ENCODE measurements at places on chromosomes 1 and 21.
A peak's percentile ranks its signal among the peaks of the same experiment; 100 is the strongest.

- no peak for DNase-seq
These were observed 23.5 kb downstream of the TMEM51 start for GRCh38 chr1:15176898-15177665.

- no peak for DNase-seq
These were observed 23.0 kb downstream of the SLAMF1 start for GRCh38 chr1:160623862-160624261.

DNA sequence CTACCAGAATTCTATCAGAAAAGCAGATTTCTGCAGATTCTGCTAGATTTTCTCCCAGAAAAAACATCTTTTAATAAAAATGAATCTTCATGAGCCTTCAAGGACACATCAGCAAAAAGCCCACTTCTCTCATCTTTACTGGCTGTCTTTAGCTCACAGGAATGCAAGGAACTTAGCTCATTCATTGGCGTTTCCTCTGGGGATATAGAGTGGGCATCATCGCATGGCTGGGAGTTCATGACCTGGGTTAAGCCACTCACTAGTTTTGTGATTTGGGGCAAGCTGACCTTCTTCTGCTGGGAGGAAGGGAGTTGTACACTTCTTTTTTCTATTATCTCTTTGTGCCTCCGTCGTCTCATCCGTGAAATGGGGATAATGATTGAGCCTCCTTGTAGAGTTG lies 149.7 kb downstream of the KAZN start:
- no peak for DNase-seq

GRCh38 chr1:111630567-111630966 lies 11.0 kb downstream of the RAP1A start:
- no peak for DNase-seq

- DNase-seq: no peak
These were observed 93.4 kb downstream of the GDAP2 start for GRCh38 chr1:117836069-117836468.

GRCh38 chr1:47579809-47580208 lies 142.0 kb downstream of the FOXD2 start:
- no peak for DNase-seq

DNA sequence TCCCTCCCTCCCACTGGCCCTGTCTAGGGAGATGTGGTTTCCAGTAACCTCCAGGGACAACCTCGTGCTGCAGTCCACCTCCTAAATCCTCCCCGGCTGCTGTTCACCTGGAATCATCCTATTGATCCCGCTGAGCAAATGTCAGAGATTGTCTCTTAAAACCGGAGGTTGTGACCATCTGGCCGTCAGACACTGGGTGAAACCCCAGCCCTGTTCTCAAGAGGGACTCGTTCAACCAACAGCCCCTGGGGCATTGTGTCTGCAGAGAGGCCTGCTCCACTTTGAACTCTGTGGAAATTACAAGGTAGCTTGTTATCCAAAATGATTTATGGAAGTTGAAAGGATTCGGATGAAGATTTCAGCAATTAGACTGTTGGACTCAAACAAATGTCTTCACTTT lies 498.0 kb downstream of the MATN1 start:
- DNase-seq: no peak

GRCh38 chr1:225413708-225414375 lies 14.0 kb downstream of the LBR start:
- no peak for DNase-seq

- no peak for DNase-seq
These were observed at the start of gene MEGF6 for GRCh38 chr1:3611170-3612019. Gene MEGF6, minus strand, starts transcription at chr1:3611508. Its CDS starts 240 bp downstream, at chr1:3611268.

GRCh38 chr1:233587958-233588799 lies 25.7 kb upstream of the KCNK1 start:
- no peak for DNase-seq

DNA sequence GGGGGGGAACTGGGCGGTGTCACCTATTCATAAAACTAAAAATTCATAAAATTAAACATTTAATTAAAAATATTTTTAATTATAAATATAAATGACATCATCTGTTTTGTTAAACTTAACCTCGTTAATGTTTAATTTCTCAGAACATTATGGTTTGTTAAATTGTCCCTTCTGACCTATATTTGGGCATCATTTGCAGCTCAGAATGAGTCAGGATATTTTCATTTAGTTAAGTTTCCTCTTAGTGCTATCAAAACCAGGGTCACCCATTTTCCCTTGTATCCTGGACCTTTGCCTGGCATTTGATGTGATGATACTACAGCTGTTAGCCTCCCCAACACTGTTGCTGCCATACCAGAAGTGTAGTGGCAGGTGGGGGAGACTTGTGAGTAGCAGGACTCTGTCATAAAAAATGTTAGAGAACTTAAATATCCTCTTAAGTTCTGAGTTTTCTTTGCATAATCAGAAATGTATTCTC lies 30.3 kb downstream of the TSNAX start:
- no peak for DNase-seq

DNA sequence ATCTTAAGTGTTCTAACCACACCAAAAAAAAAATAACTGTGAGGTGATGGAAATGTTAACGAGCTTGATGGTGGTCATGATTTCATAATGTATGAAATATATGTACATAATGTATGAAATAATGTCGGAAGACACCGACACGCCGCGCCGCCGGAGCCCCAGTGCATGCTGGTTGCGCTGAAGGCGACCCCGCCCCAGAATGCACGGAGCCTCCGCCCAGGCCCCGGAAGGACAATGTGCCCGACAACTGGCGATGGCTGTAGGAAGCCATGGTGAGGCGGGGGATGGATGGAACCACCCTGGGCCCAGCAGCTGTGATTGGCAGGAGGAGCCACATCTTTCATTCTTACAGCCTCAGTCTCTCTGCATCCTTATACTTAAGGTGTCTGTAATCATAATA lies 7.4 kb downstream of the OR2T10 start:
- no peak for DNase-seq

GRCh38 chr1:39919545-39919944 lies 17.8 kb upstream of the MYCL start:
- peak; percentile 13 for DNase-seq

GRCh38 chr1:92563457-92564216 lies 76.9 kb upstream of the GFI1 start:
- DNase-seq: no peak

- DNase-seq: no peak
These were observed 291.0 kb downstream of the CHRM3 start for GRCh38 chr1:239677362-239677761.

DNA sequence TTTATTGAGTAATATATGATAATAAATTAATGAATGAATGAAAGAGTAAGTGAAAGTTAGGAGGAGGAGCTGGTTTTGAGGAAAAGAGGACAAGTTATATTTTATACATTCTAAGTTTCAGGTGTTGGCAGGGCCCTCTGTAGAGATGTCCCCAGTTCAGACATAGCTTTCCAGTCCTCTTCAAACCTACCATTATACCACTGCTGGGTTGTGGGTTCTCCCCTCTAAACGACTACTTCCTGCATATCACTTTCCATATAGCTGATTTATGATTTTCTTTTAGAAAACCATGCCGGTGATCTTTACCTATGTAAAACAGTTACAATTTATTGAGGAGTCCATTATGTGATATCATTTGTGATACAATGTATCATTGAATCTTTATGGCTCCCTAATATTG lies 116.9 kb downstream of the RUNX1 start:
- no peak for DNase-seq

DNA sequence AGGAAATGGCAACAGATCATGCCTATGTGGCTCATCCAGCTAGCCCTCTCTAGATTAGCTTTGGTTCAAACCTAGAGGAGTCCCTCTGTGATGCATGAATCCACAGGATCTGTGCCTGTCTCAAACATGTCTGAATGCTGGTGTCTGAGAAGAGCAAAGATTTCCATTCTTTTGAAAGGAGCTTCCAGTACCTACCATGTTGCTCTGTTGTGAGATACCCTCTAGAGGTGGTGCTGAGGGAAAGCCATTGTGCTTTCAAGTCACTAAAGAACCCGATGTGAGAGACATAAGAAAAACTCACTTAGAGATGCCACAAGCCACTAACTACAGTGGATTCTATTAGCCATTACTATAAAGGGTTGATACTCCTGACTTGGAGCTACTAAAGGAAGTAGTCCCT lies 103.6 kb downstream of the LRRC40 start:
- no peak for DNase-seq

DNA sequence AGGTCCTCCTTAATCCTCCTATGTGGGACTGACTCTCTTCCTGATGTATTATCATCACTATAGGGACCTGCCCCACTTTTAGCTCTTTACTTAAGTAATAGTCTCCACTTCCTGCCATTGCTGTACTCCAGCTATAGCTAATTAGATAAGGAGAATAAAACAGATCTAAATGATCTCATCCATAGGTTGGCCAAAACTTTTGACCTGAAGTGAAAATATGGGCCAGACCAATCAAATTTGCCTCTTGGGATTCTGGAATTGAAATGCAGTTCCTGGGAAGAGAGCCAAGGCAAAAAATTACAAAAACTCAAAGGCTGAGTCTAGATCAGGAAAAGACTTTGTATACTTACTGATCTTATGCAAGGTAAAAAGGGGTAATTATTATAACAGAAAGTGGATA lies 36.1 kb upstream of the PDE4B start:
- no peak for DNase-seq

GRCh38 chr1:83796409-83796808 lies 202.5 kb downstream of the TTLL7 start:
- no peak for DNase-seq

- DNase-seq: no peak
These were observed 710.2 kb downstream of the AMY1C start for GRCh38 chr1:104459886-104460285.

Measured in central memory CD8-positive, alpha-beta T cell (primary cell).